ENCODE measurements at places on chromosomes 7 and 10.

- no peak for DNase-seq
Observed at GRCh38 chr7:73736885-73737284, 1.7 kb downstream of the ABHD11 start.

GRCh38 chr10:123146013-123146893 lies 1.7 kb upstream of the HMX2 start:
- no peak for DNase-seq

DNA sequence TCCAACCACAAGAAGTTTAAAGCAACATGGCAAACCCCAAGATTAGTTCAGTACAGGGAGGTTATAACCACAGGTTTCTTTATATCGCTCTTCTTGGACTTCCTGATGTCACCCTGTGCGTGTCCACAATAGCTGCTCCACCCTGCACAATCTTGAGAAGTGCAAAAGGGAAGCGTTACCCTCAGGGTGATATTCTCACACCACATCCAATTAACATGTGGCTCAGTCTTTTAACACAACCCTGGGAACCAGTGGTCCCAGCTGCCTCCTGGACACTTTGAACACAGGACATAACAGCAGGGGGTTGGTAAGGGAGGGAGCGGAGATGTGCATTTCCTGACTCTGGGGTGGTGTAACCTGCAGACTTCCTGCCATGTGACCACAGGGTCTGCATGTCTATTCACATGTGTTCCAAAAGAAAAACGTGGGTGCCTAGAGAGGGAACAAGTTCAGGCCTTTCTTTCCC lies 64.6 kb downstream of the GSAP start:
- peak; percentile 25 for DNase-seq

DNA sequence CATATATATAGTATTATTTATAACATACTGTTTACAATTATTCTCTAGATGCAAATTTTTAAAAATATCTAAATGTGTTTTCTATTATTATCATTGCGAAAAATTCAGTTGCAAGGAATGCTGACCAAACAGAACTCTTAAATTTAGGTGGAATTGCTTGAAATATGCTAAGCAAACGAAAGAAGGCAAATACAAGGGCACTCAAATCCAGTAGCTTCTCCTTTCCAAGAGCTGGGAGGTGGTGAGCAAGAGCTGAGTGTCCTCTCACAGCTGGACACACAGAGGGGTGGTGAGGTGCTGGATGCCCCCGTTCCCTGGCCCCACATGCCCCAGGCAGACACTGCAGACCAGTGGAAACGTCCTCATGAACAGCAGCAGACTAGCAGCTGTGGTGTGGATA lies 166.0 kb downstream of the TAX1BP1 start:
- no peak for DNase-seq

DNA sequence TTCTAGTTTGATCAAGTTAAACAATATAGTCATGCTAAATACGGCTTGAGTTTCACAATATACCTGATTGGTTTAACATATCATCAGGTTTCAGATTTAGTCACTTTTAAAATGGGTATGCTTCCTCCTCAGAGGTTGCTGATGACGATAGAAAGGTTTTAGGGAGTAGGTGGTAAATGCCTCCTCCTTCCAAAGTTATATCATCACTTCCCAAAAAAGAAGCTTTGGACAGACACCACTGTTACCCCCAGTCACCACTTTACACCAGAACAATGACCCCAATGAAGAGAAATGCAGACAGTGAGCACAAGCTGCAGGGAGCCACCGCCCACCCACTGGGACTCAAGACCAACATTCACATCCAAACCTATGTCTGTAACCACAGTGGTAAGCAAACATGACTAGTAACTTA lies 244.6 kb downstream of the SORCS1 start:
- DNase-seq, result no peak

DNA sequence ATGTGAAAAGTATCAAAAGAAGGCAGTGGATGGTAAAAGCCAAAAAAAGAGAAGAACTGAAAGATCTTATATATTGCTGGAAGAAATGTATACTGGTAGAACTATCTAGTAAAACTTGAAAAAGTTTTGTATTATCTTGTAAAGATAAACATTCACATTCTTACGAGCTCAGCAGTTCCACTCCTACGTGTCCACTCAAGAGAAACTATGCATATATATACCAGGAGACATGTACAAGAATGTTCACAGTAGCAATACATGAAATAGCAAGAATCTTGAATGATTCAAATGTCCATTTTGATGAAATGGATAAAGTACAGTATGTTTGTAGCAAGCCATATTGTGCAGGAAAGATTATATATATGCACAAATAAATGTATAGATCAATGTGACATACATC lies 155.0 kb downstream of the RNF133 start:
- no peak for DNase-seq

GRCh38 chr10:76382381-76382851 lies 951.0 kb downstream of the LRMDA start:
- no peak for DNase-seq

GRCh38 chr10:22435650-22436049 lies 90.4 kb downstream of the SPAG6 start:
- DNase-seq, result no peak

DNA sequence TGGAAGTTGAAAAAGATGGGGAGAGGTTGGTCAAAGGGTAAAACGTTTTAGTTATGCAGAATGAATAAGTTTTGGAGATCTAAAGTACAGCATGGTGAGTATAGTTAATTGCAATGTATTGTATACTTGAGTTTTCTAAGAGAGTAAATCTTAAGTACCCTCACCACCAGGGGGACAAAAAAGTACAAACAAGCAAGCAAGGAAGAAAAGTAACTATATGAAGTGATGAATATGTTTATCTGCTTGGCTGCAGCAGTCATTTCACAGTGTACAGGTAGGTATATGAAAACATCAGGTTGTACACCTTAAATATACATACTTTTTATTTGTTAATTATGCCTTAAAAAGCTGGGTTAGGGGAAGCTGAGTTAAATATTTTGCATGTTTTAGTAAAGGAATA lies 157.3 kb downstream of the PCLO start:
- no peak for DNase-seq

DNA sequence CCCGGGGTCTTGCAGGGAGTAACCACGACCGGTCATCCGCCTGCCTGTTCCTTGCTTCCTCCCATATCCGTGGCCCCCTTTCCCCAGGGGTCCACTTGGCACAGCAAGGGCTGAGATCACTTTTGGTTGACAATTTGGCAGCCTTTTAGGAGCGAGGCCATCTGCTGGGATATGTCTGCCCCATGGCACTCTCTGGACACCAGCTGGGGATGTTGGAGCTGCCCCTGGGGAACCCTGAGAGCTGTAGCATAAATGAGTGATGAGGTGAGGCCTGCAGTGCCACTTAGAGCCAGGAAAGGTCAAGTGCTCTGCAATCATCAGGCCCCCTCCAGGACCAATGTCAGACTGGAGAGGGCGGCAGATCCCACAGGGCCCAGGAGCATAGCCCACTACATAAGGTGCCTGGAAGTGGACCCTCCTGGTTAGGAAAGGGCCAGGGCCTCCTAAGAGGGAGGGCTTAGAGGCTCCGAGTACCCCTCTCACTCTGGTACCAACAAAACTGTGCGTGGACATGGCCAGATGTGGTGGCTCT lies 92.1 kb downstream of the HIP1 start:
- DNase-seq, result no peak

DNA sequence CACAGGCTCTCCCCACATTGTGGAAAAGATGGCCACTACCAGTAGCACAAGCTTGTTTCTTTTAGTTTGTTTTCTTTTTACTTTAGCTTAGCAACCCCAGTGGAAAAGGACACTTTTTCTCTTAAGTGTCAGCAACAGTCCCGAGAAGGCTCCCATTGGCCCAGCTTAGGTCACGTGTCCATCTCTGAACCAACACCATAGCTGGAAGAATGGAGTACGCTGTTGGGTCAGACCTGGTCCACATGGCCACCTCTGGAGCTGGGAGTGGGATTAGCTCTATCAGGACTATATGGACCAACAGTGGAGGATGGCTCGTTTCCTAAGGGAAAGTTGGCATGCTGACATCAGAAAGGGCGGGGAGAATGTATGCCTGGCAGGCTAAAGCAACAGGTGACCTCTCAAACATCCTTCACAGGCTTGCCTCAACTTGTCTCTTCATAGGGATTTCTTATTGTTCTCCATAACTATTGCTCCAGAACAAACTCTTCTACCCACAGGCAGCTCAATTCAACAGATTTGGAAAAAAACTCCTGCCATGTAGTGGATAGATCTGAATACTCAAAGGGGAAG lies 27.6 kb upstream of the NEUROG3 start:
- DNase-seq, result no peak

GRCh38 chr10:125521721-125522680 lies 161.0 kb downstream of the TEX36 start:
- peak; percentile 55 for DNase-seq

DNA sequence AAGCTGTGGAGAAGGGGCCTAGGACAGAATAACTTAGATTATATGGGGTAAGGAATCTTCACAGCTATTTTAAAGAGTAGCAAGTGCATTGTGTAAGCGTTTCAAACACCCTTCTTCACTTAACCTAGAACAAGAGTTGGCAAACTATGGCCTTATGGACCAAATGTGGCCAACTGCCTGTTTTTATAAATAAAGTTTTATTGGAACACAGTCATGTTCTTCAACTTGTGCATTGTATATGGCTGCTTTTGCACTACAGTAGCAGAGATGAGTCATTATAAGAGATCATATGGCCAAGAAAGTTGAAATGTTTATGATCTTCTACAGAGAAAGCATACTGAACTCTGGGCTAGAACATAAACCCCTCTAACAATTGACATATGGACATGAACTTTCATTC lies 187.8 kb downstream of the ETV1 start:
- DNase-seq, result no peak

DNA sequence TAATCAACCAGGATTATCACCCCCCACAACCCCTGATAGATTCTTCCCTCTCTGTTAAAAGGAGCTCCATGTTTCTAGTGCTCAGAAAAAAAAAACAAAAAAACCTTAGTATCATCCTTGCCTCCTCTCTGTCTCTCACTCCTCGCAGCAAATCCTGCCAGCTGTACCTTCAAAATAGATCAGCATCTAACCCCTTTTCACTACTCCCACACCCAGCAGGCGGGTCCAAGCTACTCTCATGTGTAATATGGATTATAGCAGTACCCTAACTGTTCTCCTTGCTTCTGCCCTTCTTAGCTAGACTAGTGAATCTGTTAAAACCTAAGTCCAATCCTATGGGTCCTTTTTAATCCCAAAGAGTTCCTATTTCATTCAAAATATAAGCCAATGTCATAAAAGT lies 667.4 kb downstream of the MAGI2 start:
- DNase-seq, result no peak

DNA sequence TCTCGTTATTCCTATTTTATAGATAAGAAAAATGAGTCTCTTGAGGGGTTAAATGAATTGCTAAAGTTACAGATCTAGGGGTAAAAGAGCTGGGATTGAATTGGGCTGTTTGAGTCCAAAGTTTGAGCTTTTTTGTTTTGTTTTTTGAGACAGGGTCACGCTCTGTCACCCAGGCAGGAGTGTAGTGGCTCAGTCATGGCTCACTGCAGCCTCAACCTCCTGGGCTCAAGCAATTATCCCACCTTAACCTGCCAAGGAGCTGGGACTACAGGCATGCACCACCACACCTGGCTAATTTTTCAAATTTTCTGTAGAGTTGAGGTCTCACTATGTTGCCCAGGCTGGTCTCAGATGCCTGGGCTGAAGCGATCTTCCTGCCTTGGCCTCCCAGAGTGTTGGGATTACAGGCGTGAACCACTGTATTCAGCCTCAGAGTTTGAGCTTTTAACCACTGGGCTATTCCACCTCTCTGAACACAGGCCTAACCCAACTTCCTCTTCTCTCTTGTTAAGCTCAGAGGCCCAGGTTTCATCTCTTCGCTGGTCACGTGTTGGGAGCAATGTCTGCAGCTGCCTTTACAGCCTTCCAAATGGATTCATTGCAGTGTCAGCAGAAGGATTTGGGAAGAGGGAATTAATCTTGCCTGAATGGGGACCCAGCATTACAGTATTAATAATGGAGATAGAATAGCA lies 8.0 kb downstream of the SUFU start:
- no peak for DNase-seq

- peak; percentile 22 for DNase-seq
Observed at GRCh38 chr7:50739744-50740435, 42.8 kb downstream of the GRB10 start.
